Right ventricle myocardium superior (tissue), 1 donor: ENCODE measurements at places on chromosomes 3 and 15.

DNA sequence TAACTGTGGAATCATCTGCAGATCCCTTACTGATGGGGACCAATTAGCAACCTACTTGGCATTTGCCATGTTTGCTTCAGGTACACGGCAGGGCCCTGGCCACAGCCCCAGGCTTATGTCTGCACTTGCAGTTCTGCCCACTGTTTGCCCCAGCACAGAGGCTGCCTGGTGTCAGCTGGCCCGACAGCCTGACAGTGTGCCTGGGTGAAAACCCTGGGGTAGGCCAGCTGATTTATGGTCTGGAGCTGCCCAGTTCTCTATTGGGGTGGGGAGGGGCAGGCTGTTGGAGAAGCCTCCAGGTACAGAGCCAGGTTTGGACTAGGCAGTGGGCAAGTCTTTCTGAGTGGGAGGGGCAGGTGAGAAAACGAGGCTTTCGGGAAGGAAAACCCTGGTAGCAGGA lies 11.2 kb upstream of the TGM5 start:
- no peak for DNase-seq

DNA sequence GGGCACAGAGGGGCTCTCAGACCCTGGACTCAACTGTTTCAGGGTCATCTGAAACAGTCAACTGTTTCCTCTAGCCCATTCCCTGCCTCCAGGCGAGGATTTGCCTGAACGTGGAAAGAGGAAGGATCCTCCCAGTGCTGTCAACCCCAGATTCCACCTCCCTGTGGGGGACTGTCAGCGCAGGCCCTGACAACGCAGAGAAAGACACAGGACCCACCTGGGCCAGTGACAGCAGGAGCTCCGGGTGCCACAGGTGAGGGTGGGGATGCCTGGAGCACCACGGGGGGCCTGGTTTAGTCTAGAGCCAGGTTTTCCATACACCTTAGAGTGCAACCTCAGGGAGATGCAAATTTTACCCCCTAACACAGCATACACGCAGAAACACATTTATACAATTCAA lies 19.5 kb upstream of the LAMP3 start:
- no peak for DNase-seq

DNA sequence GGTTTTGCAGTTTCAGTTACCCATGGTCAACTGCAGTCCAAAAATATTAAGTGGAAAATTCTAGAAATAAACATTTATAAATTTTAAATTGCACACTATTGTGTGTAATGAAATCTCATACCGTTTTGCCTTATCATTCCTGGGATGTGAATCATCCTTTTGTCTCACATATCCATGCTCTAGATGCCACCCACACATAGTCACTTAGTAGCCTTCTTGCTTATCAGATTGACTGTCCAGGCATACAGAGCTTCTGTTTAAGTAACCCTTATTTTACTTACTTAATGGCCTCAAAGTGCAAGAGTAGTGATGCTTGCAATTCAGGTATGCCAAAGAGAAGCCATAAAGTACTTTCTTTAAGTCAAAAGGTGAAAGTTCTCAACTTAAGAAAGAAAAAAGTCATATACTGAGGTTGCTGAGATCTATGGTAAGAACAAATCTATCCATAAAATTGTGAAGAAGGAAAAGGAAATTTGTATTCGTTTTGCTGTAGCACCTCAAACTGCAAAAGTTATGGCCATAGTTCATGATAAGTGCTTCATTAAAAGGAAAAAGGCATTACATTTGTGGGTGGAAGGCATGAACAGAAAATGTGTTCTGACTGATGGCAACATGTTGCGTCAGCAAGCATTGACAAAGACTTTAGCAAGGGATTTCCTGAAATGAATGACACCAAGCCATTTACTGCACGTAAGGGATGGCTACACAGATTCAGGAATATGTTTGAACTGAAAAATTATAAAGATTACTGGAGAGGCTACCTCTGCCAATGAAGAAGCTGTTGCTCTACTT lies 43.8 kb downstream of the SPATA16 start:
- DNase-seq, result no peak

GRCh38 chr3:89762405-89762804 lies 655.0 kb downstream of the EPHA3 start:
- no peak for DNase-seq

DNA sequence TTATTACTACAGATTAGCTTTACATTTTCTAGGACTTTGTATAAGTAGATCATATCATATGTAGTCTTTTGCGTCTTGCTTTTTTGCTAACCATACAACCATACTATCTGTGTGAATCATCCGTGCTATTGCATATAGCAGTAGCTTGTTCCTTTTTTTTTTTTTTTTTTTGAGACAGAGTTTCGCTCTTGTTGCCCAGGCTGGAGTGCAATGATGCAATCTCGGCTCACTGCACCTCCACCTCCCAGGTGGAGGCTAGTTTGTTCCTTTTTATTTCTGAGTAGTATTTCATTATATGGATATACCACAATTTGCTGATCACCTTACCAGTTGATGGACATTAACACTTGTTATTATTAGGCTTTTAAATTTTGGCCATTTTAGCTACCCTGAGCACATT lies 54.5 kb upstream of the TBL1XR1 start:
- no peak for DNase-seq

DNA sequence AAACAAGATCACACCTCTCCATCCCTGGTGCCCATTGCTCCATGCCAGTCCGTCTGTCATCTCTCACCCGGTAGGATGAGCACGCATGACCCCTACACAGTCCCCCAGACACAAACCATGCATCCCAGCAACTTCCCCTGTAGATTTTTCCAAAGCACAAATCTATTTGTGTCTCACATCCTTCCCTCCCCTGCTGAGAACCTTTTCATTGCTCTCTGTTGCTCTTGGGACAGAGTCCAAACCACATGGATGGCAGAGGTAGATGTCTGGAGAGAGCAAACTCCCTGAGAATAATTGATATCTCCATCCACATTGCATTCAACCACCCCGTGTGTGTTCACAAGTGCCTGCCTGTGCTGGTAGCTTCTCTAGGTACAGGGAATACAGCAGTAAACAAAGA lies 29.9 kb upstream of the LRTM1 start:
- no peak for DNase-seq

- DNase-seq, result no peak
Observed at GRCh38 chr3:46438831-46439230, 25.9 kb downstream of the LTF start.

- no peak for DNase-seq
Observed at GRCh38 chr3:45182915-45183871, 37.0 kb upstream of the CDCP1 start.

GRCh38 chr3:69319652-69320051 lies 66.2 kb downstream of the FRMD4B start:
- no peak for DNase-seq

DNA sequence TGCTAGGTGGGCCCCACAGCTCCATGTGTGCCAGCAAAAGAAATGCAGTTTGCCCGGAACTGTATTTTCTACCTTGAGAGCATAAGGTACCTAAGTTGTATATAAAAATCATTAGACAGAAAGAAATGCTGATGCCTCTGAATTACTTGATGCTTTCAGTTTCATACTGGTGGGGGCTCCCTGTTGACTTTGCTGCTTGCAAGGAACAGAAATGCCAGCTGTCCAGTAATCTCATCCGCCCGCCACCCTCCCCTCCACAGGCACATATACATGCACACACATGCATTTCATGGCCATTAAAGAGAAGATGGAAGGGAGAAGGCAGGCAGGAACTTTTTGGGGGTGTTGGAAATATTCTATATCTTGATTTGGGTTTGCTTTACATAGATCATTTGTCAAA lies 38.4 kb downstream of the LIMD1 start:
- no peak for DNase-seq

GRCh38 chr3:14288177-14288788 lies 109.7 kb downstream of the LSM3 start:
- no peak for DNase-seq

GRCh38 chr3:141345528-141345927 lies 22.8 kb upstream of the ZBTB38 start:
- no peak for DNase-seq

- DNase-seq, result no peak
Observed at GRCh38 chr15:58344213-58345070, 87.3 kb upstream of the LIPC start.

DNA sequence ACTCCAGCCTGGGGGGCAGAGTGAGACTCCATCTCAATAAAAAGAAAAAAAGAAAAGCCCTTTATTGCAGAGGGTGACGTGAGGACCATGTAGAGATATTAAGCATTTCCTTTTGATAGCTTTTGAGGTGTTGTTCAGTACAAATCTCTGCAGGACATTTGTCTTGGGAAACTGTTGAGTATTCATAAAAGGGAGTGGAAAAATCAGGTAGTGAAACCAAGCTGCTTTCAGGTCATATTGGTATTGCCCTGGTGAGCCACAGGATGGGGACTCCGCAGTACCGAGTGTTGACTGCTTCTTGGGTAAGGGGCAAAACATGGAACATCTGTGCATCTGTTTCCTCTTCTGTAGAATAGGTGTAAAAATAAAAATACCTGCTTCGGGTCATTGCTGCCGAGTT lies 9.9 kb downstream of the ITPR1 start:
- DNase-seq, result no peak

- no peak for DNase-seq
Observed at GRCh38 chr3:71510510-71510909, 73.0 kb downstream of the FOXP1 start.

DNA sequence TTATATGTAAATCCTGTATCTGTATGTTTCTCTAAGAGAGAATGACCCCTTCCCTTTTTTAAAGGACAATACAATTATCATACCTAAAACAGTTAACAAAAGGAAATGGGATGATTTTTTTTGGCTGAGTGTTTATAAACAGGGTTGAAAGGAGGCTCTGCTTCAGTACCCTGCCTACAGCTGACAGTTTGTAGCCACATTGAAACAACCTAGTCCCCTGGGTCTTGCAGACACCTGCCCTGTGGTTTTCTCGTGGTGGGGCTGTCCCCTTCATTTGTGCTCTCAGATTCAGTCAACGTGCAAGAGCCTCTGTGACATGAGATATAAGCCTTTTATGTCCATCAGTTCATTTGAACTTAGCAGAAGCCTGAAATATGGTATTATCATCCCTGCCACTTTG lies 2.3 kb upstream of the HMCES start:
- no peak for DNase-seq

- no peak for DNase-seq
Observed at GRCh38 chr3:180184816-180185215, 148.1 kb upstream of the PEX5L start.
